ENCODE measurements at places on chromosomes 4 and X. TPM values are rescaled to one million over a fixed set of nuclear protein-coding genes. Genes with fewer than 3 reads are reported as not detected.

DNA sequence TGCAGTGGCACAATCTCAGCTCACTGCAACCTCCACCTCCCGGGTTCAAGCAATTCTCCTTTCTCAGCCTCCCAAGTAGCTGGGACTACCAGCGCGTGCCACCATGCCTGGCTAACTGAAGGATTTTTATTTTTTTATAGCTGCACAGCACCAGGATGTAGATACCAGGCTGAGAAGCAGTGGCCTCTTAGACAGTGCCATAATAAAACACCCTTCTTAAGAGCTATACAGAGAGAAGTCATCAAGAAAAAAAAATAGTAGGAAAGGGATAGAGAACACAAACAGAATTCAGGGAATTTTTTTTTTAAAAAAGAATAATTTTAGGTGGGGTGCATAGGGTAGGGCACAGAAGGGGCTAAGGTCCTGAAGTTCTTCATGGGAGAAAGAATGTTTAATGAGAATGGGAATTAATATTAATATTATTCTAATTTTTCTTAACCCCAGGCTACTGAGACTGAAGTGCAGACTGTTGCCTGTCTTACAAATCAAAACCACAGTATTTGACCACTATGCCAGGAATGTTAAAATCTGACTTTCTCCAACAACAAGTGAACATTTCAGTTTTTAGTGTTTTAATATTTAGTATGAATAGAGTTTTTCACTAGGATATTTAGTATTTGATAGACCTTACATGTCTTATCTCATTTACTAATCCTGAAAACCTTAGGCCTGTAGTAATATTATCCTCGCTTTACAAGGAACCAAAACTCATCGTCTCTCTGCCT is 146.7 kb downstream of the KCNIP4 start:
- H3K27me3 ChIP-seq: no peaks in the 10 kb centered on the region
- no peak overlapping the region for H3K4me3 ChIP-seq
- DNase-seq: no peak
- H3K36me3 ChIP-seq: no peaks in the 10 kb centered on the region

GRCh38 chr4:136865526-136865925 is 666.8 kb downstream of the PCDH18 start:
- DNase-seq: no peak
- no peaks in the 10 kb centered on the region for H3K4me1 ChIP-seq
- no peak overlapping the region for H3K27ac ChIP-seq
- no peak overlapping the region for H3K4me3 ChIP-seq

DNA sequence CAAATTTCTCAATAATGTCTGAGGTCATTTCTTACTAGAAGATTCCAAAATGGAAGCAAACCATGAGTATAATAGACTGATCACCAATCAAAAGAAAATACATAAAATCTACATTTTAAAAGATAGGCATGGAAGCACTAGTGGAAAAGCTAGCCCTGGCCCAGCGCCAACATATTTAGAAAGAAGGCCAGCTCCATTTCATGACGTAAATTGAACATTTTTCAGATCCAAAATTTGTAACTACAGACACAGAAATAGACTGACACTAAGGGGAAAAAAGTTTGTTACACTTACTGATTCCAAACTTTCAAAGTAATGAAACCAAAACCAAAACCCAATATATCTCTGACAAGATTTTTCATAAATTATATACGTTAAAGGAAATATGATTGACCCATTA is 117.7 kb downstream of the ADAMTS3 start:
- no peaks in the 10 kb centered on the region for H3K4me1 ChIP-seq
- H3K36me3 ChIP-seq: no peaks in the 10 kb centered on the region
- no peak for DNase-seq
- H3K4me3 ChIP-seq: no peak overlapping the region
- no peaks in the 10 kb centered on the region for H3K27me3 ChIP-seq
- H3K27ac ChIP-seq: no peak overlapping the region

DNA sequence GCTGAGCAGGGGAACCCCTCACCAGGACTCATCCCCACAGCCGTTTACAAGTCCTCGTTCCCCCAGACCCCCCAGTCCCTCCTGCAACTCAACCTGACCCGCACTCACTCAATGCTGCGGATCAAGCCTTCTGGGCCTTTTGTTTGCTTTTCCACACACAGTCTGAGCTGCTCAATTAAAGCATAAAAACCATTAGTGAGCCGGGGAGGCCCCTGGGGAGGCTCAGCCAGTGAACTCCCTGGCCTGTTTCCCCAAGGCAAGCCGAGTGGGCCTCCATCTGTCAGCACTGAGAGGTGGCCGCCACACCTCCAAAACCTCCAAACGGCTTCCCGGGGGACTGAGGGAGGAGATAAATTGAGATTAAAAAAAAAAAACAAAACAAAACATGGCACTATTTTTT is 158.5 kb downstream of the SHOX start:
- H3K4me1 ChIP-seq: peaks cover 5% of the 10 kb centered on the region
- H3K27ac ChIP-seq: no peak overlapping the region
- H3K36me3 ChIP-seq: no peaks in the 10 kb centered on the region
- DNase-seq: no peak
- no peak overlapping the region for H3K4me3 ChIP-seq
- H3K27me3 ChIP-seq: peaks cover 26% of the 10 kb centered on the region

DNA sequence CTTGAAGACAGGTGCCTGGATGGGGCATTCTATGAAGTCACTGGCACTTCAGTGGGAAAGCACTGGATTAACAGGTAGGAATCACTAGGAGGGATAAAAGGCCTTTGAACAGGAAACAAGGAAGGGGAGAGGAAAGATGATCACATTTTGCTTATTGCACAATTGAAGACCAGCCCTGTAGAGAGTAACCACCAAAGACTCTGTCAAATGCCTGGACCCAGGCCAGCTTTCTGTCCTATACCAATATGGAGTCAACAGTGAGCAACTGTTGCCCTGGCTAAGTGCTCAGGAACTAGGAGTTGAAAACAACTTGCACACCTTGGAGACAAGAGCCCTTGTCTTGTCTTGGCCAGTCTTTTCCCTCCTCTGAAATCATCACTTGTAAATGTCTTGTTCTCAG is 14.1 kb upstream of the RTL3 start:
- no peak overlapping the region for H3K4me3 ChIP-seq
- no peaks in the 10 kb centered on the region for H3K27me3 ChIP-seq
- no peaks in the 10 kb centered on the region for H3K36me3 ChIP-seq
- DNase-seq: no peak
- H3K27ac ChIP-seq: no peak overlapping the region

The FABP2 gene
- total RNA-seq: not detected

The ENPEP gene
- 5.0 TPM for total RNA-seq

DNA sequence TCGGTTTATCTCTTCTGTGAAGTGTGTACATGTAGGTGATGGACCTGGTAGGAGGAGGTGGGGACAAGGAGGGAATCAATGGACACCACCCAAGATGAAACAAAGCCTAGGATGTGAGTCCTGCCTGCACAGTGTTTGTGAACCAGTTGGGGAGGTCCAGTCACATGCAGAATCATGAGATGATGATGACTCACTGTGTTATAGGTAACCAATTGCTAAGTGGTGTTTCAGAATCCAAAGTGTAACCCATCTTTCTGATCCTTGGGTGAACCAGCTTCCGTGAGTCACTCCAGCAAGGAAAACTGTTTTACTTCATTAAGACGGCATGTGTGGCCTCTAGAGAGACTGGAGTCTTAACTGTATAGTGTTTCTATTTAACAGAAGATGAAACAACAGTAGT is 57.9 kb upstream of the HPF1 start:
- H3K27me3 ChIP-seq: no peaks in the 10 kb centered on the region
- no peaks in the 10 kb centered on the region for H3K36me3 ChIP-seq
- no peak overlapping the region for H3K4me3 ChIP-seq
- DNase-seq: no peak
- no peaks in the 10 kb centered on the region for H3K4me1 ChIP-seq

DNA sequence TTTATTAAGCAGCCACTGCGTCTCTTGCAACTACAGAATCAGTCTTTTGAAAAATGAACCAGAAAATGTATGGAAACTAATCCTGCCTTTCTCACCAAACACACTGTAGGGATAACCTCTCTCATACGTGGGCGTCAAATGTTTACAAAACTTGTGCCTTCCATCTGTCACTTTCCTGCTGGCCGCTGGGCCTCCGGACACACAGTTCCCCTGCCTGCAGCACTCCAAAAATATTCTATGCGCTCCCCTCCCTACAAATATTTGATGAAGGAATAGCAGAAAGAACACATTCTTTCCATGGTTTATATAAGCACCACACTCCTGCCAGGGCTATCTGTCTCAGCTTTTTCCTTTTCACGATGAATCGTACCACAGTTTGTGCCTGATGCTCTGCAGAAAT is 14.9 kb upstream of the CYTL1 start:
- H3K4me3 ChIP-seq: no peak overlapping the region
- peaks cover 9% of the 10 kb centered on the region for H3K4me1 ChIP-seq
- no peak for DNase-seq
- H3K36me3 ChIP-seq: no peaks in the 10 kb centered on the region

GRCh38 chr4:36321176-36321575 is 39.8 kb downstream of the DTHD1 start:
- H3K36me3 ChIP-seq: no peaks in the 10 kb centered on the region
- H3K27ac ChIP-seq: no peak overlapping the region
- no peak for DNase-seq
- no peak overlapping the region for H3K4me3 ChIP-seq
- H3K4me1 ChIP-seq: no peaks in the 10 kb centered on the region

GRCh38 chrX:143462696-143463095 is 54.6 kb downstream of the SPANXN3 start:
- no peak for DNase-seq
- H3K4me3 ChIP-seq: no peak overlapping the region
- H3K27ac ChIP-seq: no peak overlapping the region
- H3K36me3 ChIP-seq: no peaks in the 10 kb centered on the region
- H3K27me3 ChIP-seq: no peaks in the 10 kb centered on the region

DNA sequence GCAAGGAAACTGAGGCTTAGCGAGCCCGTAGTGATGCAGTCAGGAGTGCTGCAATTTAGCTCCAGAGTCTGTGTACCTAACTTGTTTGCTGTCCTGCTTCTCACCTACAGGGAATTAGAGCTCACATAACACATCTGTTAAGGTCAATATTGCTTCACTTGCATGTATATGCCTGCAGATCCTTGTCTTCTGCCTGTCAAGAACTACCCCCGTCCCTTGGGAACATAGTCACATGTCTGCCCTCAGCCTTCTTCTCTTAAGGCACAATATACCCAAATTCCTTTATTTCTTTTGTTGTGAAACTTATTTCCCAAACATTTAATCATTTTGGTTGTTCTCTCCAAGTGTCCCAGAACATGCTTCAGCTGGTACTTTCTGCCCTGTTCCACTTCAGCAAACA is 103.3 kb upstream of the LEF1 start:
- DNase-seq: no peak
- H3K4me3 ChIP-seq: no peak overlapping the region
- no peak overlapping the region for H3K27ac ChIP-seq
- H3K4me1 ChIP-seq: no peaks in the 10 kb centered on the region
- no peaks in the 10 kb centered on the region for H3K36me3 ChIP-seq

GRCh38 chr4:120877021-120877420 is 45.5 kb downstream of the PRDM5 start:
- no peak overlapping the region for H3K4me3 ChIP-seq
- no peaks in the 10 kb centered on the region for H3K36me3 ChIP-seq
- no peaks in the 10 kb centered on the region for H3K27me3 ChIP-seq
- H3K27ac ChIP-seq: no peak overlapping the region

The TRIML1 gene
- total RNA-seq: not detected

The TLR3 gene
- 6.2 TPM for total RNA-seq

The JCHAIN gene
- total RNA-seq: 1.7 TPM

DNA sequence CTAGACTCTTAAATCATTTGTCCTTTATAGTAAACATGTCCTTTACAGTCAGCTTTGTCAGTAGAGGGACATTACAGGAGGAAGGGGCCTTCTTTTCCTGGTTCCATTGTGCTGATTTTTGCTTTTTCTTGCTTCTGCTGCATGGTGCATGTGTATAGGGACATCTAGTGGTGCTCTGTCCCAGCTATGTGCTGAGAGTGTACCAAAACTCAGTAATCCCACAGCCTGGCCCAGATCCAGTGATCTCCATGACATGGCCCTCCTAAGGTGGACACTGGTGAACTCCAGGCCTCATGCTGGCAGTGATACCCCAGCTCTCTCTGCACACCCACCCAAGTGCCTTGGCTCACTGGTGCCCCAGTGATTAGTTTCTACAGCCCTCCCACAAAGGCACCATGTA is 45.2 kb downstream of the MAGEB17 start:
- no peaks in the 10 kb centered on the region for H3K4me1 ChIP-seq
- H3K36me3 ChIP-seq: no peaks in the 10 kb centered on the region
- H3K27me3 ChIP-seq: peaks cover 11% of the 10 kb centered on the region
- no peak overlapping the region for H3K27ac ChIP-seq
- no peak for DNase-seq
- no peak overlapping the region for H3K4me3 ChIP-seq

Measured in spinal cord (tissue), 10 donors.